ENCODE measurements at places on chromosomes 3 and 15.
A peak's percentile ranks its signal among the peaks of the same experiment; 100 is the strongest.

DNA sequence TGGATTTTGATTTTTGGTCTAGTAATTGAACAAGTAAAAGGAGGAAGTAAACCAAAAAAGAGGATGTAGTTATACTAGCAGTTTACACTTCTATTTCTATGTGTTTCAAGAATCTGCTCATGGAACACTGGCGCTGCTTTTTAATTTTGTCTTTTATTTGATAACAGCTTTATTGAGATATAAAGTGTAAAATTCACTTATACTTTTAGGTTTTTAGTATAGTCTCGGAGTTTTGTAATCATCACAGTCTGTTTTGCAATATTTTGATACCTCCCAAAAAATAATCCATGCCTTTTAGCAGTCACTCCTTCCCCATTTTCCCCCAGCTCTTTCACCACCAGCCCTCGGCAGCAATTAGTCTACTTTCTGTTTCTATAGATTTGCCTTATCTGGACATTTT is 18.0 kb downstream of the UBE2E2 start:
- DNase-seq, result no peak

- DNase-seq, result no peak
Measured at GRCh38 chr3:162134571-162134970, 638.0 kb downstream of the OTOL1 start.

GRCh38 chr15:51368751-51369450 is 27.4 kb downstream of the GLDN start:
- DNase-seq, result no peak

GRCh38 chr3:65037861-65038260 is 350.1 kb upstream of the ADAMTS9 start:
- no peak for DNase-seq

- no peak for DNase-seq
Measured at GRCh38 chr15:55254916-55255679, 34.5 kb downstream of the RAB27A start.

DNA sequence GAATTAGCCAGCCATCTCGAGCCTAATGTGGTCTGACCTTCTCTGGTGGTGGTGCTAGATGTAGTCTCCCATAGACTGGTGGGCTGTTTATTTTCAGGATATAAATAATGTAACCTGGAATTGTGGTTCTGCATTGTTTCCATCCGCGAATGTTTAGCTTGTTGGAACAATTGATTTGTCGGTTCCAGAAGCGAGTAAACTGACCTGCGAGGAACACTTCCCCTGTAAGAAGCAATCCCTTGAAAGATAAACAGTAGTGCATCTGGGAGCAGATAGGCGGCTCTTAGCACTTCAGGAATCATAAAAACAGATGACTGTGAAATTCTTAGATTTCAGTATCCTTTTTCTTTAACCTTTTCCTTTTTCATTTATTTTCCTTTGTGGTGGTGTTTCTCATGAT is 157.8 kb downstream of the GHSR start:
- DNase-seq, result no peak

DNA sequence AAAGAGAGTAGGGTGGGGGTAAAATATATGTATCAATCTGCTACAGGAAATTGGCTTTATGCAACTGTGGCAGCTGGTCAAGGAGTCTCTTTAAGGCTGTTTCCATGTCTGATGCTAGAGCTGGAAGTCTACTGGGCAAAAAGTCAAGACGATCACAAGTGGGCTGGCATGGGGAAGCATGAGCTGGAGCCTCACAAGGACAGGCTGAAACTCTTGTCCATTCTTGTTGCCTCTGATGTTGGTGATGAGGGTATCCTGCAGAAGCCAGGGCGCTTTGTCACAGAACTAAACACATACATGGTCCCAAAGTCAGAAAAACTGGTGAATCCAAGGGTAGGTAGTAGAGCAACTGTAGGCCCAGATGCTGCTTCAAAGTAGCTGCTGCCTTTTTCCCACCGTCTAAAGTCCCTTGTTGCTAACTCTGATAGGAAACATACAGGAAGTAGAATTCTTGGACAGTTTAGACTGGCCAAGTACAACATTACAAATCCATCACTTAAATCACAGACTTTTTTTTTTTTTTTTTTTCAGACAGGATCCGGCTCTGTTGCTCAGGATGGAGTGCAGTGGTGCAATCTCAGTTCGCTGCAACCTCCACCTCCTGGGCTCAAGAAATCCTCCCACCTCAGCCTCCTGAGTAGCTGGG is 54.2 kb downstream of the RPL39L start:
- DNase-seq, result no peak

DNA sequence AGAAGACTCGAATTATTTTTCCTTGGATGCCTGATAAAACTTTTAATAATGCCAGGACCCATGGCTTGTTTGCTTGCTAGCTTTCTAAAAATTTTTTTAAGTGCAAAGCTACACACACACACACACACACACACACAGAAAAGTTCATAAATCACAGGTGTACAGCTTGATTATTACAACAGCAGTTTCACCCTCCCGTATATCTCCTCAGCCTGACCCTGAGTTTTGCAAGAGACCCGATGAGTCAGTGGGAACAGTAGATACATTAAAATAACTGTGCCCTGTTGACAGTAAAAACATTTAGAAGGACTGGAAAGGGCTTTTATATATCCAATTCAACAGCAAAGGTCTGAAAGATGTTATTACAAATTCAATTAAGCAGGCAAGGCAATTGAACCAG is 46.7 kb downstream of the EMC4 start:
- DNase-seq, result no peak

GRCh38 chr15:76503804-76504203 is 167.2 kb downstream of the ISL2 start:
- no peak for DNase-seq

- DNase-seq, result no peak
Measured at GRCh38 chr3:48738926-48739616, 22.1 kb upstream of the IP6K2 start.

DNA sequence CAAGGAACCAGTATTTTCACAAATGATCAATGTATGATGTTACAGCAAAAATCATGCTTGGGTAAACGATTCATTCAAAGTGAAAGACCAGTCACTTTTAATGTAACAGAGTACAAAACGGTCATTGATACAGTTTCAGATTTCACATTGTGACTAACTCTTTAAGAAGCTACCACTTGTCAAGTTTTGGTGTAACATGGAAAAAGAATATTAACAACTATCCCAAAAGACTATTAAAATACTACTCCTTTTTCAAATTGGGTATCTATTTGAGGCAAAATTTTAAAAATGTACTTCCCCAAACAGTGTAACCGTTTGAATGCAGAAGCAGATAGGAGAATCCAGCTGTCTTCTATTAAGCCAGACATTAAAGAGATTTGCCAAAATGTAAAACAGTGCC is 31.7 kb downstream of the AKAP13 start:
- DNase-seq, result no peak

- DNase-seq, result no peak
Measured at GRCh38 chr3:189833996-189834395, 202.8 kb downstream of the TP63 start.

DNA sequence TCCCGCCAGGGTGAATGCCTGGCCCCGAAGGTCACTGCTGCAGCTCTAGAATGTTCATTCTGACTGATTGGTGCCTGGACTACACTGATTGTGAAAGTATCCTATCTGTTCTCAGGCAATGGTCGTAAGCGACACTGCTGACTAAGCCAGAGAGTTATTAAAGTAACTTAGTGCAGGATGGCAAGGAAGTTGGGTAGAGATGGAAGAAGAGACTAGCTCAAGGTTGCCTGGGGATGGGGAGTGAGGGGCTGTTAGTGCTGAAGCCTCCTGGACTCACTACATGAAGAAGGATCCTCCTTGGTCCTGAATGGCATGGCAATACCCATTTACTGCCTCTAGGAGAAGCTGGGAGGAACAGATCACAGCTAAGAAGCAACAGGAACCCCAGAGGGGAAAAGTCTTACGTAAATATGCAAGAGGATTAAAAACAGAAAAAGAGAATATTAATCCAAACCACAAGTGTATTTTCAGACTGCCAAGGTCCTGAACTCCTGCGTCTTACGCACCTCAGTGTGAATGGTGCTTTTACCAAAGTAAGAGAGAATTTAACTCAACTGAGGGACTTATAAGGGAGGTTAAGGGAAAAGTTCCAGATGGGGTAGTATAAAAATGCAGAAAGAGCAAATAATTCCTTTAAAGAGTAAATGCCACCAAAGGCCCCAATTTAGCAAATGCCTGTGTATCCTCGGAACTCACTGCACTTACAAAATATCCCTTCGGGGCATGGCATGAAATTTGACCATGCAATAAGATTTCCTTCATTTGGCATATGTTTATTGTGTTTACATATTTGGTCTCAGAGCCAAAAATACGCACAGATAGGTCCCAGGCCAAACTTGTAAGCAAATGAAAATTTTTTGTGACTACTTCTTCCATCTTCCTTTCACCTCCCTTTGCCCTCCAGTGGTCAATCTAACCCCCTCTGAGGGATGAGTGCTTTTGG is 64.0 kb upstream of the DGKG start:
- DNase-seq, result no peak

DNA sequence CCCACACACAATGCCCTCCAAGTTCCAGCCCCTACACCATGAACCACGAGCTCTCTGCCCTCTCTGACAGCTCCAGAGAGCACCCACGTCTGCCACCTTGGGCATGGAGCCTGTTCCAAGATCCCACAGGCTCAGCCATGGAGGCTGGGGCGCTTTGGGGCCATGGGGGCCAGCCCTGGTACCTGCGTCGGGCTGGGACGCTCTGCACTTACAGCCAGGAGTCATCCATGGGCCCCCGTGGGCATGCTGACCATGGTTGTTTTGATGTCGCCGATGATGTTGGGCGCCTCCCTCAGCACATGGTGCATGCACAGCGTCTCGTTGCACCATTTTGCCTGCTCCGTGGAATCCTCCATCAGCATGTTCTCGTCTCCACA is 51.9 kb upstream of the UBE2Q2 start:
- DNase-seq, result peak; percentile 56

GRCh38 chr15:41811432-41812195 is 16.3 kb upstream of the JMJD7 start:
- peak; percentile 93 for DNase-seq

DNA sequence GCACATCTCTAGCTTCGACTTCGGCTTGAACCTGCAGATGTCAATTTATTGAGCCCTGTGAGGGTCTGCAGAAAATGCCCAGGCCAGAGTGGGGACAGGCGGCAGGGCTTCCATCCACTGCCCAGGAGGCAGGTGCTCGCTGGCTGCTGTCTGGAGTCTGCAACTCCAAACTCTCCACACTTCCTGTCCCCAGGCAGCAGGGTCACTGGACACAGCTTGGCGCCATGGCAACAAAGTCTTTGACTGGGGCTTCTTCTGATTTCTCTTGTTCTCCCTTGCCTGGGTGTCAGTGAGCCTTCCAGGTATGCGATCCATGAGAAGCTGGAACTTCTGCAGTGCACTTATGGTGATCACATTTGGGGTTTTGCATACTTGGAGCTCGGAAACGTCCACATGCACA is 33.5 kb downstream of the SV2B start:
- DNase-seq, result no peak

- peak; percentile 88 for DNase-seq
Measured at GRCh38 chr15:101320501-101321052, 25.5 kb upstream of the SNRPA1 start.

- no peak for DNase-seq
Measured at GRCh38 chr3:27641888-27642601, 80.1 kb downstream of the EOMES start.

- DNase-seq, result no peak
Measured at GRCh38 chr3:185594073-185594472, 8.0 kb downstream of the SENP2 start.

GRCh38 chr3:468172-468571 is 271.6 kb downstream of the CHL1 start:
- no peak for DNase-seq

- no peak for DNase-seq
Measured at GRCh38 chr15:60554494-60554893, 75.6 kb upstream of the ICE2 start.

- no peak for DNase-seq
Measured at GRCh38 chr3:124281453-124282316, 289.8 kb upstream of the ROPN1 start.

DNA sequence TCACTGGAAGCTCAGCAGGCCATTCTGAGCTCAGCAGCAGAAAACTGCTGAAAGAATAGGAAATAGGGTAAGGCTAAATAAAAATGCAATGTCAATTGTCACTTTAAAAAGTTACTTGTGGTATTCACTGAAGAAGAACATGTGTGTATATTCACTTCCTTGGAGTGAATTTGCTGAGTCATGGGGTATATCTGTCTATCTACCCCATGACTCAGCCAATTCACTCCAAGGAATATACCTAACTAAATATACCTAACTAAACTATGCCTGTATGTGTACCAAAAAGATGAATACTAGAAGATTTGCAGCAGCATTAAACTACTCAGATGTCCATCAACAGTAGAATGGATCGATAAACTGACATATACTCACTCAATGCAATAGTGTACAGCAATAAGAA is 69.5 kb upstream of the KCNAB1 start:
- no peak for DNase-seq

DNA sequence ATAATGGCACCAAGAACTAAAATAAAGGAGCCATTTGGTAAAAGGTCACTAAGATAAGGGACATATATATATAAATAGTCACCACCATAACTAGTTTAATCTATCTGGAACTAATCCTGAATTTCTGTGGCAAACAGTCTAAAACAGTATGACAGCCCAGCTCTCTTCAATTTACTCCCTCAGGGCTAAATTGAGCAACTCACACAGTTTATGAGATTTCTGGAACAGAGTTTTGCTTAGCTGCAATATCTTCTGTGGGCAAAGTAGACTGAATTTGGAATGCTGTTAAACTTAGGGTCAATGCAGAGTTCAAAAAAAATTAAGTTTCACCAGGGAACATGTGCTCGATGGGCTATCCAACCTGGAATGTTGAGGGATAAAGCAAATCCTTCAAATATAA is 70.1 kb upstream of the VEPH1 start:
- DNase-seq, result no peak

GRCh38 chr15:96774216-96774615 is 443.7 kb downstream of the NR2F2 start:
- DNase-seq, result no peak

DNA sequence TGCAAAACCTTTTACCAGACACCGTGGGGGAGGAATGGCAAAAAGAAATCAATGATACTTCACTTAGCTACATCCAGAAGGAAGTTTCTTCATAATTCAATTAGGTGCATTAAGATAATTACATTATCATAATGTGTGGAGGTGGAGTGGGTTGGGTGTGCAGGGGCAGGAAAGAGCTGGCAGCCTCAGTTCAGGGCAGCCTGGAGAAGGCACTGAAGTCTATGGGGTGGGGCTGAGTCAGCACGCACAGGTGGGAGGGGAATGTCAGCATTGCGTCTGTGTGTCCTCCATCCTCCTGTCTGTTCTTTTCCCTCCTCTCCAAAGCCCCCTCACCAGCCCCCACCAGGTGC is 278.8 kb downstream of the GABRG3 start:
- no peak for DNase-seq

DNA sequence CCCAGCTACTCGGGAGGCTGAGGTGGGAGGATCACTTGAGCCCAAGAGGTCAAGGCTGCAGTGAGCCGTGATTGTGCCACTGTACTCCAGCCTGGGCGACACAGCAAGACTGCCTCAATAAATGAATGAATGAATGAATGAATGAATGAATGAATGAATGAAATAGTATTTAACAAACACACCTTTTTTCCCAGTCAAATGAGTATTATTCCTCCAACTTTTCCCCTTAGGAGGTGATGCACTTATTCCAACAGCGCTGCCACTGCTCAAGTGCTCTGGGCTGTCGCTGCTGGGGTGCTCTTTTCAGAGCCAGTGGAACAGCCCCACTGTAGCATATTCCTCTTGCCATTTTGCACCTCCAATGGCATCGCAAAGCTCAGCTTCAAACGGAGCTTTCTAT is 66.8 kb upstream of the RAD18 start:
- DNase-seq, result no peak

Measured in spleen (tissue), 13 donors.